ENCODE measurements at places on chromosomes 1 and 21.

DNA sequence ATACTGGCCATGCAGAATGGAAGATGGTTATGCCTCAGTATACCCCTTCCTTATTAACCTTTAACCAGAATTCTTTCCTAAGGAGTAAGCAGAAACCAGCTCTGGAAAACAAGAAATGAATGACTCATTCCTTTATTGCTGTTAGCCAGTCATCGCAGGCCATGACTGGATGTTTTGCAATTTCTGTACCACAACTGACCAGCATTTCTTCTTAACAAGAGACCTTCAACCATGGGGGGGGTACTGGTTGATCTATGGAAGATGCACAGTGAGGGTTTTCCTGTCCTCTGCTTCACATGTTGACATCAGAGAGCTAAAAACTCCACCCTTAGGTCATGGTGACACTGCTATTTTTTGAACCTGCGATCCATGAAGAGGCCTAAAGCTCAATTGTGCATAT is 28.0 kb upstream of the RNF2 start:
- DNase-seq: peak; percentile 92

GRCh38 chr1:49225464-49225863 is 448.8 kb upstream of the BEND5 start:
- no peak for DNase-seq

DNA sequence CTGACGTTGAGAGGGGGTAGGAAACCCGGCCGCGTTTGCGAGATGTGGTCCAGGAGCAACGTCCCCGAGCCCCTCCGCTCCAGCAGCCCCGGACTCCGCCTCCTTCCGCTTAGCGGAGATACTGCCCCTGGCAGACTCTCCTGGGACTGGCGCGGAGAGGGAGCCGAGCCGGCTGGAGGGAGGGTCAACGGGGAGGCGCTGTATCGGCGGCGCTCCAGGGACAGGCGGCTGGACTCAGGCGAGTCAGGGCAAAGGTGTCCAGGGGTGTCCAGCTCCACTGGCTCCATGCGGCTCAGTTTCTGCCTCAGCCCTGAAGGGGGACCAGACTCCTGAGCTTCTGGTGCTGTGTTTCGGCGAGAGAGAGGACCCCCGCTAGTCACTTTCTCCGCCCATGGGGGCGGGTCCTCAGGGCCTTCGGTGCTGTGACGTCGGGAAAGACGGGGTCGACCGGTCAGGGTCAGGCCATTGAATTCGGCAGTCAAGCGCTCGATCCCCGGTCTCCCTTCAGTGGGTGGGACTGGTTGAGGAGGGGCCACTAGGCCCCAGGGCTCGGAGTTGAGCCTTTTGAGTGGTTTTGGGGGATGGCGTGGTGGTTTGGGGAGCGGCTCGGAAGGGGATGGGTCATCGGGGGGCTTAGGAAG is 2.8 kb upstream of the LIX1L start:
- DNase-seq: peak; percentile 82

DNA sequence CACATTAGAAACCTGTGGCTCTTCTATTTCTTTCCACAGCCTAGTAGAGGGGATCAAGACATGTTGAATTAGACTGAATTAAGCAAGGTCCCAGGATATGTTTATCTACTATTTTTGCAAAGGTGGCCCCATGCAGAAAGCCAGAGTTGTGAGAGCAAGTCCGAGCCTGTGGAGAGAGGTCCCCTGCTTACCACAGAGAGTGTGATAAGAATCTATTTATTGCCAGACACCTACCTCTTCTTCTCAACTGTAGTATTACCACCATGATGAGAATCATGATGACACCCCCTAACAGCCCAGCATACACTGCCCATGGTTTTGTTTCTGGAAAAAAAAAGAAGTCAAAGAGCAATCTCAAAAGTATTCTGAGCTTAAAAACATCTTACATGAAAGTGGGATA is 23.0 kb downstream of the SLAMF1 start:
- DNase-seq: no peak

GRCh38 chr1:54716299-54717047 is 812 bp downstream of the TTC4 start:
- peak; percentile 84 for DNase-seq
